Stimulated activated CD8-positive, alpha-beta memory T cell treated with anti-CD3 and anti-CD28 coated beads, Interleukin-4, amount 100 ng/mL, for 1 hour (primary cell): ENCODE measurements at places on chromosomes 4 and X.

GRCh38 chr4:48197643-48198237 lies 63.7 kb upstream of the TXK start:
- no peak for DNase-seq

- no peak for DNase-seq
Measured at GRCh38 chrX:149230689-149231088, 274.4 kb downstream of the IDS start.

DNA sequence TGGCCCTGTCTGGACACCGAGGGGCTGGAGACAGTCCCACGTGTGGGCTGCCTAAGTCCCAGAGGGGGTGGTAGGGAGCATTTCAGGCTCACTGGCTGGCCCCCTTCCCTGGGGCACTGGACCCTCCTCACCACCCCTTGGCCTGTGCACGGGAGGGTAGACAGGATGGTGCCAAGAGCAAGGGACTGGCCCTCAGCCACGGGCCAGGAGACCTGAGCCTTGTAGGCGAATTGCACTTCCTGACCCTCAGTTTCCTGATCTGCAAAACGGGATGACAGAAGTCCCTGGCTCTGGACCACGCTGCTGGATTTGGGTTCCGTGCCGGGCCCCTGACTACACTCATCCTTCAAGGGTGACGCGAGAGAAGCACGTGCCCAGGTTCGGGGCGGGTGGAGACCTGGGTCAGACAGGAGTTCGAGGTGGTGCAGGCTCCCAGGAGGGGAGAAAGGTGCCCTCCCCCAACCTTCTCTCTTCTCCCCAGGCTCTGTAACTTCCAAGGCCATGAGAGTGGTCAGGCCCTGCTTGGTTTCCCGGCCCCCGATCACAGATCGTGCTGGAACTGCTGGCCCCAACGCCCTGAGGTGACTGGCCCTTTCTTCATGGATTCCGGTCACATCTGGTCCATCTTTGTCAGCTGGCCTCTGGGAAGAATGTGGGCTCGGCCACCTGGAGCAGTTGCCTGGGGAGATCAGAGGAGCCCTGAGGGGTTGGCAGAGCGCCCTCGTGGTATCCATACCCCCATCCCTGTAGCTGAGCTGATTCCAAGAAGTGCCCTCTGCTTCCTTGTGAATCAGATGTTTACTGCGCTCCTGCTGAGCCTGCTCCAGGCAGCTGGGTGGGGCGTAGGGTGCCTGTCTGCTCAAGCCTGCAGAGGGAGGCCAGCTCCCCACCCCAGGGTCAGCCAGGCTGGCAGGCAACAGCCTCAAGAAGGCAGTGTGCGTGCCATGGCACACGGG lies 3.3 kb downstream of the SH3BP2 start:
- no peak for DNase-seq

GRCh38 chr4:103721251-103721650 lies 1.5 kb upstream of the TACR3 start:
- DNase-seq, result no peak

GRCh38 chr4:37584071-37584470 lies 102.1 kb downstream of the RELL1 start:
- no peak for DNase-seq

DNA sequence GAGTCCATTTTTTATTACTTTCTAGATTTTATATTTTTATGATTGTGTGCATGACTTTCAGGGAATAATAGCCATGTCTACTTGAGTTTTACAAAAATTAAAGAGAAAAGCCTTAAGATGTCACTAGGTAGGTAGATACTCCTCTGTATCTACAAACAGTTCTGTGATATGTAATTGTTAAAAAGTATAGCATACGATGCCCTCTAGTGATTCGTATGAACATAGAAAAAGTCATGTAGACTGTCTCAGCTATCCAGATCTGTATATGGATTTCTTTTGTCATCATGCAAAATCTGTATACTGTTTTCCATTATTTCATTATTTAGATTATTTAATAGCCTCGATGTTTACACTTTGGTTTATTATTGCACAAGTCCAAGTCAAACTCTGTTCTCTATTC lies 856.6 kb downstream of the CENPC start:
- no peak for DNase-seq

- no peak for DNase-seq
Measured at GRCh38 chrX:21658746-21659145, 616 bp upstream of the KLHL34 start.

DNA sequence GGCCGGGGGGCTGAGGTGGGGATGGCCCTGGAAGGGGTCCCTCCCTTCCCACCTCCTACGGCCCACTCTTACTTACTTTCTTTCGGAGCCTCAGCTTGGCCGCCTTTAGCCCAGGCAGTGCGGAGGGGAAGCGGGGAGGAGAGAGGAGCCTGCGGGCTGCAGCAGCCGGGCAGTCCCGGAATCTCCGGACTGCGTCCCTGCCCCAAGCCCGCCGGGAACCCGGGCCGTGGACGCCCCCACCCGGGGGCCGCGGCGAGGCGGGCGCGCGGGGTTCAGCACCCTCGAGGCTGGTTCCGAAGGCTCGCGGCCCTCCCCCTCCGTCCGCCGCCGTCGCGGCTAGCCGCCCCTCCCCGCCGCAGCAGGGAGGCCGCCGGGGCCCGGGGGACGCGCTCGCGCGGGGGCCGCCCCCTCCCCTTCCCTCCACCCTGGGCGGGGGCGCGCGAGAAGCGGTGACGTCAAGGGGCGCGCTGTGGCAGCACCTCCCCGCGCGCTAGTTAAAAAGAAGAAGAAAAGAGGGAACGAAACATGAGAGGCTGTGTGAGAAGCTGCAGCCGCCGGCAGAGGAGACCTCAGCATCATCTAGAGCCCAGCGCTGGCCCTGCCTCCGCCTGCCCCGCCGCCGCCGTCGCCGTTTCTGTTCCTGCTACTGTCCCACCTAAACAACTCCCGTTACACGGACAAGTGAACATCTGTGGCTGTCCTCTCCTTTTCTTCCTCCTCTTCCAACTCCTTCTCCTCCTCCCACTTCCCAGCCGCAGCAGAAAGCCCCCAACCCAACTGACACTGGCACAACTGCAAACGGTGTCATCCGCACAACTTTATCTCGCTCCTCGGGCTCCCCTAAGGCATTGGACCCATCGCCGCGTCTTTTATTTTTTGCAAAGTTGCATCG lies at the start of gene HHIP:
TSS of gene HHIP (plus strand) at position 526 of the 892 bp plus-strand sequence. CDS start 520 bp downstream, outside the sequence.
- DNase-seq, result no peak

DNA sequence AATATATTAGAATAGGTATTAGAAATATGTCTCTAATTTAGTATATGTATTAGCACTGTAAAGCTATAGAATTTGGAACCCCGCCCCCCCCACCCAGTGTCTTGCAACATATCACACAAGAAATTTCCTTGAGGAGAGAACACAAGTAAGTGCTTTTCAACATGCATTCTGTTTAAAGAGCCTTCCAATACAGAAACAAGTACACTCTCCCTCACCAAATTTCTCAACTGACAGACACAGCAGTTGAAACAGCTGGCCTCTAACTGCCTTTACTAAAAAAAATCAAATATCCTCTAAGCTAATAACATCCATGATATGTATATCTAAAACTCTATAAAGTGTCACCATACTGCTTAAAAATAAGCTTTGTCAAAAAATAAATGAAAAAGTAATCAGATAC lies 12.4 kb downstream of the CAMK2D start:
- no peak for DNase-seq

- DNase-seq, result no peak
Measured at GRCh38 chr4:154044742-154045485, 256.0 kb upstream of the SFRP2 start.

DNA sequence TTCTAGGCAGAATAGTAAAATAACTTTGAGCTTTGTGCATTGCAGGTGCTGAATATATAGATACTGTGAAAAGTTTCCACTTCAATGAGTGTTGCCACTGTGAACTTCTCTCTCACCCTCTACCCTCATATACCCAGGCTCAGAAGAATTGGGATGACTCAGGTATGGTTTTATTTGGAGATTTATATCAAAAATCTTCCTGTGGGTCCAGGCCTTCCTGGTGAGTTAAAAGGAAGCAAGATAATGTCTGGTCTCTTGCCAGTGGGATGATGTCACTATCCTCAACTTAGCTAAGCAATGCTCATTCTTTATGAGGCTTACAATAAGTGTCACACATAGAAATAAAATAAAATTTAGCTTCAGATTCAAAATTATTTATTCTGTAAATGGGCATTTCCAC lies 153.3 kb upstream of the TENT5D start:
- DNase-seq, result no peak

- no peak for DNase-seq
Measured at GRCh38 chrX:87528487-87528886, 10.9 kb downstream of the KLHL4 start.

- no peak for DNase-seq
Measured at GRCh38 chr4:62544428-62544827, 1344.3 kb downstream of the ADGRL3 start.

DNA sequence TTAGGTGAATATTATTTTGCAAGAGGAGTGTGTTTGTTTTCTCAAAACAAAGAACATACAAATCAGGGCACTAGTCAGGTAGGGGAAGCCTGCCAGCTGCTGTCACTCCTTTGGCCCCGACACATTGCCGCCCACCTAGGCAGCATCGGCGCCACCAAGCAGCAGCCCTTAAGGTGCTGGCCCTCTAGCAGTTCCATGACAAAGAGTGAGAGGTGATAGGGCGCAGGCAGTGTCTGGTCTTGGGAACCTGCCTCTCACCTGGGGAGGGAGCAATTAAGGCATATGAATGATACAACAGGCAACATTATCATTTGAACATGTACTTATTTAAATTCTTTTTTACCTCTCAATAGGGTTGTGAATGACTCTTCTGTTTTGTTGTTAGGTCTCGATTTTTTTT lies 135.1 kb downstream of the PLS3 start:
- DNase-seq, result no peak

DNA sequence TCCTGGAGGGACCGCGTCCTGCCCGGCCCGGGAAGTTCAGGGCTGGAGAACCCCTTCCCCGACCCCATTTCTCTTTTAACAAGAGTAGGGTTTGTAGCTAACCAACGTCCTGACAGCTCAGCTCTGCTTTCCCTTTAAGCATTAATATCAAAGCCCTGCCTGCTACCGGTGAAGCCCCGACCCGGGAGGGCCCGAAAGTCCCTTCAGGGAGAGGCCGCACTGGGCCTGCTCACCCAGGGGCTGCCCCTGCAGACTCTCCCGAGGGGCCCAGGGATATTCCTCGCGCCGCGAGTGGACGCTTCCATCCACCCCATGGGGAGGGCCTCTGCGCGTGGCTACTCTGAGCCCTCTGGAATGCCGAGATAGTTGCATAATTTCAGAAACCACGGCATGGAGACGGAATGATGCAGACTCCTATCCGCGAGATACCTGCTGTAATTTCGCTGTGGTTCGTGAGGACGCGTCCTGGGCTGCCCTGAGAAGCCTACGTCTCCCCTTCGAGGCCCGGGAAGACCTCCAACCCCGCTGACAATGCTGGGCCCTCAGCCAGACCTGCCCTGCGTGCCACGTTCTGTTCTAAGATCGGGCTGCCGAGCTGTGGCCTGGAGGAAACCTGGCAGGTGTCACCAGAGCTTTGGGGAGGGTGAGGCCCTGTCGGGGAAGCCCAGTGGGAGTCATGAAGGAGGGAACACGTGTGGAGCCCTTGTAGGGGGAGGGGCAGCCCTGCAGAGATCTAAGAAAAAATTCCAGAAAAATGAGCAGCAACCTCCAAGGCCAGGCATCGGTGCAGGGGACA lies 999 bp upstream of the CTBP1 start:
- DNase-seq, result no peak

DNA sequence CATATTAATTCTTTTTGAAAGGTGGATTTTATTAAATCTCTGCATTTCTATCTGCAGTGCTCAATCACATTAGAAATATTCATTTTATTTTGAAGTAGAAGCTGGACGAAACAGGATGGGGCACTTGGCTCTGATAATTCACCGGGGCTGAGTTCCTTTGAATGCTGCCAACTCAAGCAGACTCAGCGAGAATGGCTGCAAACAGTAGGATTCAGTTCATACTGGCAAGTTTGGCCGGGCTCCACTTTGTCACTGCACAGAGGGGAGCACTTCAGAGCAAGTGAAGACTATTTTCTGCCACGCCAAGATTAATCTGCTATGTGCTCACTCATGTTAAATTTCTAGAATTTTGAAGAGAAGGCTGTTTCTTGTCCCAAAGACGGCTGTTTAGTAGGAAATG lies 30.7 kb upstream of the KLHL8 start:
- DNase-seq, result no peak

DNA sequence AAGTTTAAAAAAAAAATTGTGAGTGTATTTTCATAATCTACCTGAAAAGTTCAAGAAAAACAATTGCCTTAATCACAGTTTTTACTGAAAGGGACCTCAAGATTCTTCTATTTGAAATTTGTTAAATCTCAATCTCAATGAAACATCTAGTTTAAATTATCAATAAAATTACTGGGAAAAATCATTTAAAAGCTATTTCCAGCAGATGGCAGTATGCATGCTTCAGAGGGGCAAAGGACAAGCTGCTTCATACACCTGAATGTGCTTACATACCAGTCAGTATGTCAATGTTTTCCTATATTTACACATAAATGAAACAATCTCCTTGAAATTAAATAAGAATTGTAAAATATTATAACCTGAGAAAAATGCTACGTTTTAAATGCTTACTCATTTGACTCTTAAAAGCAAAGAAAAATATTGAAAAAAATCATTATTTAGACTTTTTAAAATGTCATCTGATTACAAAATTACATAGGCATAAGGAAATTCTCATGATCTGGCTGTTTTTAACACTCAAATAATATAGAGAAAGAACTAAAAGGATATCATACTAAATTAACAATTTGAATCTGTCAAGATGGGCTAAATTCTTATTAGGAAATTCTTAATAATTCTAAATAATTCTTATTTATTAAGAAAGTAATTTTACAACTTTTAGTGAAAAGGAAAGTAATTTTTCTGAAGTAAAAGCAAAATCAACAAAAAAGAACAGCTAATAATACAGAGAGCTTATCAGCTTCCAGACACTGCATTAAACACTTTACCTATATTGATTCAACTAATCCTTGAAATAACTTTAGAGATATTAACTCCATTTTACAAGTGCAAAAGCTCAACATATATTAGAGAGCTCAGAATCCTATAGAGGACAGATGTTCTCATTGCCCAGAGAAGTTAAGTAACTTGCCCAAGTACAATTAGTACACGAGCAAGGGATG lies 242.1 kb downstream of the ADAMTS3 start:
- no peak for DNase-seq

- DNase-seq, result no peak
Measured at GRCh38 chrX:53028678-53029077, 19.9 kb upstream of the GPR173 start.

GRCh38 chr4:145735827-145736226 lies 55.9 kb downstream of the C4orf51 start:
- no peak for DNase-seq

GRCh38 chr4:174859904-174860303 lies 30.9 kb upstream of the GLRA3 start:
- no peak for DNase-seq

DNA sequence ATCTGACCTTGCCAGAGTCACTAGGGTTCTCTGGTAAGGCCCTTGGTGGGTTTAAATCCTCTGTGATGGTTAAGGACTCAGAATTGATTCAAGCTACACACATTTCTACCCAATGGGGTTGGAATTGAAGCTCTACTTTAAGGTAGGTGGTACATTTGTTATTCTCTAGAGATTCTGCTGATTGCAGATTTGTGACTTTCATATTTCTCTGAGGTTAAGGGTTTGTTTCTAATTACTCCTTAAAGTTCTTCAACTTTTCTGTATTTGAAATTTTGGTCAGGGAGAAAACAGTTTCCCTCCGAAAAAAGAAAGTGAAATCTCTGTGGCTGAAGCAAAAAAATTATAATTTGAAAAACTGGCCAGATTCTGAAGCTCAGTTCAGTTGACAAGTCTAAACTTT lies 25.8 kb upstream of the USP46 start:
- DNase-seq, result no peak
